MV-4-11 (cell line): ENCODE measurements at places on chromosomes 7 and 10.
A peak's percentile ranks its signal among the peaks of the same experiment; 100 is the strongest.

DNA sequence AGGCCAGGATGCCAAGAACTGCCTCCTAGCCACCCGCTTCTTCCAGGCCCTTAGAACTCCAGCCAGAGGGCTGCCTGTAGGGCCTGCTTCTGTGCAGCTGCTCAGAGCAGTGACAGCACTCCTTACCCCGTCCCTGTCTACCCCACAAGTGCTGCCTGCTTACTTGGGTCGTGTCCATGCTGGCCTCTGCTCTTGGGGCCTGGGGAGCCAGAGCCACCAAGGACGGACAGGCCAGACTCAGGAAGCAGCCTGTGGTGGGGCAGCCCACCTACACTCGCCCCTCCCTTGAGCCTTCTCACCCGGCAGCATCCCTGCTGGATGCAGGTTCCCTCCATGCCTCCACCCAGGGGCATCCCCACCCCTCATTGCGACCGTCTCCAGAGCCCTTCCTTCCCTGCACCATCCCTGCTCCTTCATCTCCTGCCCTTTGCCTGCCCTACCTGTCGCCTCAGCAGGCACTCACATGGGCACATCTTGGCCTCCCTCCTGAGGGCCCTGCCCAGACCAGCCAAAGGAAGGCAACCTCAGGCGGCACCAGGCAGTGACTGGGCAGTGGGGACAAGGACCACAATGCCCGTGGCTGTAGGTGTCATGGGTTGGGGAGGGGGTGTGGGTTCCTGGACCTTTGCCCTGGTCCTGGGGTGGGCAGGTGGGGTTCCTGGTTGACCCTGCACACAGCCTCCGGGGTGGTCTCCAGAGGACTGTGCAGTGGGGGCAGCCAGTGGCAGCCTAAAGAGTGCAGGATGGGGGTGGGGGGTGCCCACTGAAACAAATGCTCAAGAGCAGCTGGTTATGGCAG is 78.0 kb upstream of the TNS3 start:
- no peak for DNase-seq

DNA sequence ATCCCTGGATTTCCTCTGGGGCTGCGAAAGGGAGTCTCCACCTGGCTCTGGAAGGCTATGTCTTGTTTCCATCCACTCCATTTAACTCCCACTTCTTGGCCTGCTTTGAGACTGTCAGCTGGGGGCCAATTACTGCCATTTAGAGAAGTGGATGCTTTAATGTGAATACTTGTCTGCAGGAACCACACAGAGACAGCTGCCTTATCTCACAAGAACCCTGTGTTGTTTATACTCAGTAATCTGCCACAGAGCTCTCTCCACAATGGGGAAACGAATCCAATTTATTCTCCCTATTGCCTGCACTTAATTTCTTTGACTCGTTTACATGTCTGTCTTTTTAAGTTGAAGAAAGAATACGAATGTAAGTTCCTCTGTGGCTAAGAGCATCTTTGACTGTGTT is 787.0 kb upstream of the C7orf33 start:
- peak; percentile 76 for DNase-seq

- no peak for DNase-seq
Measured at GRCh38 chr7:26918241-26918640, 53.9 kb upstream of the SKAP2 start.

GRCh38 chr10:91944880-91945630 is 21.5 kb downstream of the BTAF1 start:
- no peak for DNase-seq

DNA sequence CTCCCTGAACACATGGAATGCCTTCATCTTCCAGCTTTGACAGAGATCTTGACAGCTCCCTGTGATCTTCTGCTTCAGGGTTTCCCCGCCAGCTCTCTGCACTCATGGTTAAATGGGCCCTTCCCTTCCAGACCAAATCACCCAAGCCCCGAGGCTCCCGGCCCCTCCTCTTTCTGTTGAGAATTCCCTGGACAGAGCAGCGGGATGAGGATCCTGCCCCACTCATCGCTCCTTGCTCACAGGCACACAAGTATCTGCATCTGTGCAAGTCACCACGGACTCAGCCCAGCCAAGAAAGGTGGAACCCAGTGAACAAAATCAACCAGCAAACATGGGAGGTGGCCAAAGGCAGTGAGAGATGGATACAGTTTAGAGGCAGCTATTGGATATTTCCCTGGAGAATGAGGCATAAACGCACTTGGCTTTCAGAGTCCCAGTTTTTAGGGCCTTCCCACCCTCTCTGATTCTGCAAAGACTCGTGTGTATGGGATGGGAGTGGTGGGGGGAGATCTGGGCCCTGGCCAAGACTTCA is 37.7 kb upstream of the CXCL12 start:
- DNase-seq = no peak

DNA sequence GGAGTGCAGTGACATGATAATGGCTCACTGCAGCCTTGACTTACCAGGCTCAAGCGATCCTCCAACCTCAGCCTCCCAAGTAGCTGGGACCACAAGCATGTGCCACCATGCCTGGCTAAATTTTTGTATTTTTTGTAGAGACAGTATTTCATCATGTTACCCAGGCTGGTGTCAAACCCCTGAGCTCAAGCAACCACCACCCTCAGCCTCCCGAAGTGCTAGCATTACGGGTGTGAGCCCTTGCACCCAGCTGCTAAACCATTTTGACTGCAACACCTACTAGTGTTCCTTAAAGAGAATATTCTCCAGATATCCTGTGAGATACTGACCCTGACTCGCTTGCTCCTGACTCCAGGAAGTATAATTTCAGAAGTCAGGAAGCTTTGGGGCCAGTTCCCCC is 85.8 kb downstream of the PLXNA4 start:
- no peak for DNase-seq

DNA sequence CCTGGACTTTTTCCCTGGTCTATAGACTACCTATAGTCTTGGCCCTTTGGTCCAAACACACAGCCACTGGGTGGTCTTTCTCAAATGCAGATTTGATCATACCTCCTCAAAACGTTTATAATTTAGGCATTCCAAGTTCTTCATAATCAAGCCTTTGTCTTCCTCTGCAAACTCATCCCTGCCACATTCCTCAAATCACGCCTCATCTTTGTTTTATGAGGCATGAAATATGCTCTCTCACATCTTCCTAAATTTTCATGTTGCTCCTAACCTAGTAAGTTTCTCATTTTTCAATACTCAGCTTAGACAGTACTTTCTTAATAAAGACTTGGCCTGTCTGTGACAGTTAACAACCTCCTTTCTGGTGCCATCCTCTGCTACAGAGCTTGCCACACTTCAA is 10.9 kb upstream of the HERC4 start:
- DNase-seq = no peak

DNA sequence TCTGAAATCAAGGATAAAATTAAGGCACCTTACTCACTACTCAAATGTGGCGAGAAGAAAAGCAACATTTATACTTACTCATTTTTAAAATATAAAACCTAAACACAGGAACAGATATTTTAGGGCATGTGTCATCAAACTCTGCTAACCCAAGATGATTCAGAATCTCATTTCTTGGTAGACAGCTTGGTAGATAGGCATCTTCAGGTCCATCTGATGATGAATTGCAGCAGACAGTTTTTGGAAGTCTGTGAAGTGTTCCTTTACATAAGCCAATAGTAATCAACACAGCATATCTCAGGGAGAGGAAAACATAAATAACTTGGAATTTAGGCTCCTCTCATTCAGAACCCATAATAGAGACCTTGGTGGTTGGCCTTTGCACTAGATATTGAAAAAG is 3.4 kb downstream of the HIPK2 start:
- DNase-seq = no peak

GRCh38 chr7:150964593-150965111 is 13.5 kb downstream of the KCNH2 start:
- DNase-seq = no peak

- DNase-seq = no peak
Measured at GRCh38 chr7:93817526-93817925, 73.0 kb downstream of the TFPI2 start.

GRCh38 chr10:126736727-126737126 is 66.2 kb upstream of the C10orf90 start:
- DNase-seq = no peak

DNA sequence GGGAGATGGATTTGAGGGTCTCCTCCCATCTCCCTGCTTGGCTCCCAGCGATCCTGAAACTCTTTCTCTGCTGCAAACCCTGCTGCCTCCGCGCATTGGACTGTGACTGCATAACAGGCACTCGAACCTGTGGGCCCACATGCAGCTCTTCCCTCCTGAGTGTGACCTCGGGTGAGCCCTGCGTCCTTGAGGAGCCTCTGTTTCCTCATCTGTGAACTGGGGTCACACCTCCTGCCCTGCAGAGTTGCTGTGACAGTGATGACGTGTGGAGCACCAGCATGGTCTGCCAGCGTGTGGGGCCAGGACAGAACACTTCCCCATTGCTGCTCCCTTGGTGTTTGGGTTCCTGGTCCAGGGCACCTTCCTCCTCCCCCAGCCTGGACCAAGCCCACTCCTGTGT is 46.9 kb upstream of the PSMG3 start:
- DNase-seq = peak; percentile 10

DNA sequence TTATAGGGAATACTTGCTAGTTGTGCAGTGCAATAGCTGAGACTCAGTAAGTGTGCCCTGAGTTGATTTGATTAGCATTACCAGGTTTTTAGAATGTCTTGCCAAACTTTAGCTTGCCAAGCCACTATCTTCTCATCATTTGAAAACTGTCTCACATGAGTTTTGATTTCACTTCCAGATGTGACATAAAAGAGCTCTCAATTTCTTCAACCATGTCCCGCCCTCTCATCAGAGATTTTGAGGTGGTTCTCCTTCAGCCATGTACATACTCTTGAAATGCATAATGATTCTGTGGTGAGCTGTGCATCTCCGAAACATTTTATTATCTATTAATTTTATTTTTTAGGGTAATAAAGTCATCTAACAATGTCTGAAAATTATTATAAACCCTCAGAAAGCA is 215.0 kb upstream of the SEMA3E start:
- no peak for DNase-seq

DNA sequence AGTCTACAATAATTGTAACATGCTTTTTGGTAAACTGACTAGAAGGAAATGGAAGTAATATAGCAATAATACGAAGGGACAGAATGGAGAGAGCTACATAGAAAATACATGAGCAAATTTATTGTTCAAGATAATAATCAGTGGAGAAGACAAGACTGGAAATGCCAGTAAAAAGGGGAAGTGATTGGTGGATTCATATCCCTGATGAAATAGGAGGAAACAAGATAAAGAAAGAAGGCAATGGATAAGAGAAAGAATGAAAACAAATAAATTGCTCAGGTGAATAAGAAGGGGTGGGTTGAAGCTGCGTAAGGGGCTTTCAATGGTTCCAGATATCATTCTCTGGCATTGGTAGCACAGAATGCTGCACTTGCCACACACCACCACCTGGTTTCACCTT is 135.9 kb downstream of the LRRN3 start:
- no peak for DNase-seq

DNA sequence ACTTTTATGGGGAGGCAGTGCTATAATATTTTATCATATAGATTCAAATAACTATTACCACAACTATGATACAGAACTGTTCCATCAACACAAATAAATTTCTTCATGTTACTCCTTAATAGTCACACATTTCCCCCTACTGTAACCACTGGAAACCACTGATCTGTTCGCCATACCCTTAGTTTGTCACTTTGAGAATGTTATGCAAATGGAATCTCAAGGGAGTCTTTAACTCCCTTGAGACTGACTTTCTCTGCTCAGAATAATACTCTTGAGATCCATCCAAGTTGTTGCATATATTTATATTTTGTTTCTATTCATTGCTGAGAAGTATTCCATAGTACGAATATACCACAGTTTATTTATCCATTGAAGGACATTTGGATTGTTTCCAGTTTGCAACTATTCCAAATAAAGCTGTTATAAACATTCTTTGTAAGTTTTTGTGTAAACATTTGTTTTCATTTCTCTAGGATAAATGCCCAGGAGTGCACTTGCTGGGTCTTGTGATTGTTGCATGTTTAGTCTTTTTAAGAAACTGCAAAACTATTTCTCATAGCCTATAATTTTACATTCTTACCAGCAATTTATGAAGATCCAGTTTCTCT is 19.7 kb upstream of the PON2 start:
- no peak for DNase-seq

DNA sequence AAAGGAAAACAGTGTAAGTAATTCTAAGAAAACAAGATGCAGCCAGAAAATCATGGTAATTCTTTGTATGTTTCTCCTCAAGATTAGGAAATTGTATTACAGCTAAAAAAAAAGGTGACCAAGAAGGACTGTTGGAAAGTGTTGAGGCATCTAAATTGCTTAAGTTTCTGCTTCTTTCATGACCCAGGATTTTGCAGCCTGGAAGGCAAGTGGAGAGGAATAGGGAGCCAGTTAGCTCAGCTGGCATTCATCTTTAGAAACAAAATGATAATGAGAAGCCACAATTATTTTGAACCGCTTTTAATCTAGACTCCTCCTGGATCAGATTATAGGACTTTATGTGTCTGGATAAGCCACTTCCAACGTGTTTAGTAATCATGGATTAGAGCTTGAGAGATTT is 56.8 kb upstream of the TMEM229A start:
- DNase-seq = no peak

GRCh38 chr10:35379226-35380137 is 43.2 kb downstream of the CCNY start:
- no peak for DNase-seq

GRCh38 chr10:127549009-127549408 is at the start of gene NPS:
NPS (plus strand) TSS chr10:127549309; CDS start chr10:127549369, 60 bp downstream.
- DNase-seq = no peak

DNA sequence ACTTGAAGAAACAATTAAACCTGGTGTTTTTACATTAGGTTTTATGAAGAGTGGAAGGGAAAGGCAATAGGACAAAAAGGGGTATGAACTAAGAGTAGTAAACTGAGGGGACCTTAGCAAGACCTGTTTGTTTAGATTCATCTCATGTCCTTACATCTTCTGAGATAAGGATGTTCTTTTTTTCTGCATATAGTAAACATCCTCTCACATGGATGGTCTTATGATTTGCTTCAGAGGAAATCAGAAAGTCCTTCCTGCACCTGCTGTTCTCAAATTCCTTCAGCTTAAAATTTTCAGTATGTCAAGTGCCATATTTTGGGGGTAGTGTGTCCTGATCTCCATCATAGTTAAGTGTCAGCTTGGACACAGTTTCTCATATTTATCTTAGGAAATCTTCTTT is 232.6 kb downstream of the ADK start:
- no peak for DNase-seq

DNA sequence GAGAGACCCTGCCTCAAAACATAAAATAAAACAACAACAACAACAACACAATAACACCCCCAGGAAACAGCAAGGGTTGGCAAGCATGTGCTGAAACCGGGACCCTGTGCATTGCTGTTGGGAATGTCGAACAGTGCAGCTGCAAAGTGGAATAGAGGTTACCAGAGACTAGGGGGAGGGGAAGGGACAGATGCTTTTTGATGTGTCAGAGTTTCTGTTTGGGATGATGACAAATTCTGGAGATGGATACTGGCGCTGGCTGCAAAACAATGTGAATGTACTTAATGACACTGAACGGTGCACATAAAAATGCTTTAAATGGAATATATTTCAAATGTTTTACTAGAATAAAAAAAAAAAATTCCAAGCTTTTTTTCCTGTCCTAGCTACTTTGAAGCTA is 241.8 kb downstream of the TEX36 start:
- DNase-seq = no peak
